ENCODE measurements at places on chromosomes 11 and 22.

DNA sequence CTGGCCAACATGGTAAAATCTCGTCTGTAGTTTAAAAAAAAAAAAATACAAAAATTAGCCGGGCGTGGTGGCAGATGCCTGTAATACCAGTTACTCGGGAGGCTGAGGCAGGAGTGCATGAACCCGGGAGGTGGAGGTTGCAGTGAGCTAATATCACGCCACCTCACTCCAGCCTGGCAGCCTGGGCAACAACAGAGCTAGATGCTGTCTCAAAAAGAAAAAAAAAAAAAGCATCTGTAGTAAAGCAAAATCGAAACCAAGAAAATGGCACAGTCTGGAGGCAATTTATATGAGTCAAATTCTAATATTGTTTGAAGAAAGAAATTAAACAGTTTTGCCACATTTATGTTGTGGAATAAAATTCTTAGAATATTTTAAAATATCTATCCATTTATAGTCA, 365.0 kb upstream of the CHORDC1 start:
- no peak for DNase-seq

GRCh38 chr11:83191986-83192385, 1.5 kb upstream of the ANKRD42 start:
- no peak for DNase-seq

- no peak for DNase-seq
These were observed 189.5 kb downstream of the DDX10 start for GRCh38 chr11:108854346-108854745.

DNA sequence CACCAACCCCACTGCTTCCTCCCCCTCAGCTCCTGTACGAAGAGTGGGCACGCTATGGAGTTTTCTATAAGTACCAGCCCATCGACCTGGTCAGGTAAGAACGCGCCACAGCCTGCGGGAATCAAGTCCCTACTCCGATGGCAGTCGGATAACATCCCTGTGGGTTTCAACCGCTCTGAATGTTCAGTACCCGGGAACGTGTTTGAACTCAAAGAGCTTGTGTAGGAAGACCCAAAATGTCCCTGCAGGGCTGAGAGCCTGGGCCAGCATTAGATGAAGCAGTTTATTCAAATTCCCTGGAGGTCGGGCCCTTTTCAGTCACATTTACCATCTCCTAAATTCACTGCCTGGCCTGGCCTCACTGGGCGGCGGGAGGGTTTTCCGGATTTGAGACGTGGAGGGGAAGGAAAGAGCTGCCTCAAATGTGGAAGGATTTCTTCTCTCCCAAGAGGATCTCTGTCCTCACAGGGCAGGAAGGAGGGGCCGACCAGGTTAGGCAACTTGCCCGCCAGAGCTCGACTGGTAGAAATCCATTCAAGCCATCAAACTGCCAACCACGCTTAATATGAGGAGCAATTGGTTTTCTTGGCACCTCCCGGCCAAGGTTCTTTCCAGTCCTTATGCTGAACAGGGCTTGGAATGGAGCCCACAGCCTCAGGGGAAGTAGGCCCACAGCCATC, 46.3 kb downstream of the ANO1 start:
- peak; percentile 92 for DNase-seq

DNA sequence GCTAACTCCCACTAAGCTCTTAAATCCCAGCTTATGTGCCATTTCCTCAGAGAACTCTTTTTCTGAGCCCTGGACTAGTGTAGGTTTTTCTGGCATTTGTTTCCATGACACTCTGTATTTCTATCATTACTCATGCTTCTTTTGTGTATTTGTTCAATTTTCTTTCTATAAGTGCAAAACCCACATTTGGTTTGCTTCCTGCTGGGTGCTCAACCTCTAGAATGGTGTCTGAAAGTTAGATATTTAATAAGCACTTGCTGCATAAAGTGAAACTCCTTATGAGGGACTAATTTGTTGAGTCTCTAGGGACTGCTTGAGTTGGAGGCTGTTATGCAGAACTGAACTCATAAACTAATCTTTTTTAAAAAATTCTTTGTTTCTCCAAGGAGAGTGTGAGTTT, 68.6 kb downstream of the SYT9 start:
- no peak for DNase-seq

- no peak for DNase-seq
These were observed 600.1 kb upstream of the CHORDC1 start for GRCh38 chr11:90822996-90823395.

- no peak for DNase-seq
These were observed 75.9 kb downstream of the NECTIN1 start for GRCh38 chr11:119652907-119653659.

GRCh38 chr11:12222055-12222792, 111.8 kb downstream of the MICAL2 start:
- DNase-seq = no peak

DNA sequence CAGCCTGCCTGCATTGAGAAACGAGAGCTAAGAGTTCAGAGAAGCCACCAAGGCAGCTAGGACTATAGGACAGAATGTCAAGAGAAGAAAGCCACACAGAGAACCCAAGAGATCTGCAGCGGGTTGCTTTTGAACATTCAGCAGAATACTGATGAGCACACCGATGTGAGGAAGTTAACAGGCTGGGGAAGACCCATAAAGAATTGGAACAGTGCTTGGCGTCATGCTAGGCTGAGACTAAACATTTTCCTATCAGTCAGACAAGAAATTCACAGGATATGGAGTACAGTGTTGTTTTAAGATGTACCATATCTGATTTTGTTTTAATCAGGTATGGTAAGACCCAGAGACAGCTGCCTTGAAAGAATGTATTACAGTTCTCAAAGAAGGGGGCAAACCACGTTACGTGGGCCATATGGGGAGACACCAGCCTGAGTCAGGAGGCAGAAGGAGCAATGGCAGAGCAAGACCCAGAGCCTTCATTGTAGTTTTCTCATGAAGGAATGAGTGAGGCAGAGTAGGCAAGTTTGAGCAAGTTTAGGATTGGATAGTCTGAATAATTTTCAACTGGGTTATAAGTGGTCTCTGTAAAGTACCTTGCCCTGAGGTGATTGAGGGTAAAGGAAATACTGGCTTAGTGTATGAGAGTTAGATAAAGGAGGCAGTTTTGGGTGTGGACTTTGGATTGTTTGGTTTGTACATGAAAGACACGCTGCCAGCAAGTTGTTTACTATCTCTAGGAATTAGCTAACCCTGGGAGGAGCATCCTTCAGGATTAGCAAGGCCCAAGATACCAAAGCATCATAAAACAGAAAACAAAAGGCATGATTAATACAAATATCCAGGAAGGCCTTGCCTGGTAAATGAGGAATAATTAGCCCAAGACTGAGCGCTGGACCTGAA, 14.3 kb downstream of the LRRC75B start:
- no peak for DNase-seq

DNA sequence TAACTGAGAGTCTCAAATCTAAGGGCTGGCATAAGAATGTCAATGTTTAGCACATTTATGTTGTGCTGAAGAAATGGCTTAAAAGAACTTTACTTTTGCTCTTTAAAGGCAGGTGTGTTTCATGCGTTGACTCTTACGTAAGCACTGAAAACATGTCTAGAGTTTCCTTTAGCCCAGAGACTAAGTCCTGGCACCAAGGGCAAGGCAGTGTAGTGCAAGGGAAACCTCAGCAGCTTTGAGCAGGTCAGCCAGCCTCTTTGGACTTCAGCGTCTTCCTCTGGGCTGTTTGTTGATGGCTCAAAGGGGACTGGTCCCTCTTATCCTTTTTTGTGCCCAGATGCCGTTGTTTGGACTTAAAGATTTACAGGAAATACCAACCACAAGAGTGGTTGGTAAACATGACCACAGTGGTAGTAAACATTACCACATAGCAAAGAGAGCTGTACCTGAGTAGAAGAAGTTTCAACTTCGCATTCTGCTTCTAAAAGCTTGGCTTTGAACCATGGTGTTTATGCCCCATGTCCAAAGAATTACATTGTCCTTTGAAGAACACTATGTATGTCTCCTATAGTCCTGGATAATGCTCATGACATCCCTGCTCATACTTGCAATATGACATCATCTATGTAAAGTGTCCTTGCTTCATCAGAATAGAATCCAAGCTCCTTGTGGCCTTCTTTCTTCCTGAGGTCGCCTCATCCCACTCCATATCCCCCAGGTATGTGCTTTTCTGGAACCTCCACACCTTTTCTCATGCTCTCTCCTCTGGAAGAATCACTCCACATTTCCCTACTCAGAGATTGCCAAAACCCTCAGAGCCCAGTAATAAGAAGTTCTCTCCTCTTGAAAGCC, 23.5 kb downstream of the TENM4 start:
- DNase-seq = no peak

GRCh38 chr22:20212754-20213699, 55.1 kb downstream of the RTN4R start:
- DNase-seq = no peak

- DNase-seq = no peak
These were observed 11.4 kb downstream of the SLC35F2 start for GRCh38 chr11:107847184-107847583.

GRCh38 chr11:130574740-130575139, 126.3 kb downstream of the ADAMTS15 start:
- no peak for DNase-seq

DNA sequence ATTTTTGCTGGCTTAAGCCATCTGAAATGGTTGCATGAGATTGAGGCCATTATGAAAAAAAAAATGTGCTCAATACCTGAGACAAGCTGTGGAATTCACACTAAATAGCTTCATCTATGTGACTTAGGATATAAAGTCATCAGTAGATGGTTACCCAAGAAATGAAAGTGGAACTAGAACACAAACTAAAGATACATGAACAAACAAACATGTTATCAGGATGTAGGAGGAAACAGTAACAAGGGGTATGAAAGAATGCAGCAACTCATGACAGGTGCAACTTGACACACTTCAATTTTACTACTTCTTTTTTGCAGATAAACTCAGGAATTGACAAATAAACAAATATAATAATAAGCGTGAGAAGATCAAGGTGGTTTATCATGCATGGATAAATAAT, 155.0 kb downstream of the WT1 start:
- DNase-seq = no peak

DNA sequence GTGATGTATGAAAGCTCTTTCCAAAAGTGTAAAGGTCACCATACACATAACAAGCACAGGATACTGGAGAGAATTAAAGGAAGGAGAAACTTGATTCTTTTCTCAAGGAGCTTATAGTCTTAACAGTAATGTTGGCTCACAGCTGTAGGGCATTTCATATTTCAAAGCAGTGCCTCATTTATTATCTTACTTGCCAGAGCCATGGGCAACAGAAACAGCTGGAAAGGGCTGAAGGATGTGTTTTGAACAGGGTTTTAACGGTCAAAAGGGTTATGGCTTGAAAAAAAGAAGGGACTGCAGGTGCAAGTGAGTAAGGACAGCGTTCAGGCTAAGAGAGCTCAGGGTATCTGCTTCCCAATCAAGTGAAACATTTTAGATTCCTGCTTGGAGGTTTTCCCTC, 2.7 kb upstream of the GRAMD1B start:
- DNase-seq = no peak

DNA sequence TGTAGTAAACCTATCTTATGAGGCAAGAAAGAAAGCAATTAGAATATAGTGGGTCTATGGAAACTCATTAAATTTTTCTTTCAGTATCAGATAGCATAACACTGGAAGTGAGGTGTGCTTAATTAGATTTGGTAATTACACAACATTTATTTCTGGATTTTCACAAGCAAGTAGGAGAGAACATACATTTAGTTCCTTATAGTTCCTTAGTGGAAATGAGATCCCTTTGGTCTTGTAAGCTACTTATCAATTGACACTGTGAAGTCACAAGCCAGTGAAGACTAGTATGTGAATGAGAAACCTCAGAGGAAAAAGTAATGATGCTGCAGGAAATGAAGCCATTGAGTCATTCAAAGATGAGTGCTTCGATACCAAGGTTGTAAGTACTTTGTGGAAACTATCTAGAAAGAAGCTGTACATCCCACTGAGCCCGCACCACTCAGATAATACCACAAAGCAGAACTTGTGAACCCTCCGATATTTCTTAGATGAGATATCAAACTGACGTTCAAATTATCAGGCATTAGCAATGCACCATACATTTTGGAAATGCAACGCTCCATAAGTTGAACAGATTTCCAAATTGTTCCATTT, 53.5 kb downstream of the ENTHD1 start:
- DNase-seq = no peak

DNA sequence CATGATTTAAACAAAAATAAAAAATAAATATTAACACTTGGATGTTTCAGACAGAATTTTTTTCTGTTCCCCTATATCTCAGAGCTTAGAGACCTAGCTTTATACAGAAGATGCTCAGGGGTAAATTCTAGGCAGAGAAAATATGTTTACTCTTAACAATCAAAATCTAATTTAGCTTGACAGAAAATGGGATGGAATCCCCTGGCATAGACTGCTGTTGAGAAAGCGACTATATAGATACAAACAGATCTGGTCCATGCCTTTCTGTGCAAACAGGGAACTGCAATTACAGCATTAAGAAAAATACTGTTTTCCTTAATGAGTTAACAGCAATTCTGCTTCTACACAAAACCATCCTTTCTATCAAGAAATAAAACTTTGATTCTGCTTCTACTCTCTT, 14.6 kb downstream of the SIAE start:
- no peak for DNase-seq

- no peak for DNase-seq
These were observed 133.2 kb downstream of the ADAMTS15 start for GRCh38 chr11:130581646-130582045.

- DNase-seq = no peak
These were observed 10.4 kb upstream of the THY1 start for GRCh38 chr11:119433358-119433725.

DNA sequence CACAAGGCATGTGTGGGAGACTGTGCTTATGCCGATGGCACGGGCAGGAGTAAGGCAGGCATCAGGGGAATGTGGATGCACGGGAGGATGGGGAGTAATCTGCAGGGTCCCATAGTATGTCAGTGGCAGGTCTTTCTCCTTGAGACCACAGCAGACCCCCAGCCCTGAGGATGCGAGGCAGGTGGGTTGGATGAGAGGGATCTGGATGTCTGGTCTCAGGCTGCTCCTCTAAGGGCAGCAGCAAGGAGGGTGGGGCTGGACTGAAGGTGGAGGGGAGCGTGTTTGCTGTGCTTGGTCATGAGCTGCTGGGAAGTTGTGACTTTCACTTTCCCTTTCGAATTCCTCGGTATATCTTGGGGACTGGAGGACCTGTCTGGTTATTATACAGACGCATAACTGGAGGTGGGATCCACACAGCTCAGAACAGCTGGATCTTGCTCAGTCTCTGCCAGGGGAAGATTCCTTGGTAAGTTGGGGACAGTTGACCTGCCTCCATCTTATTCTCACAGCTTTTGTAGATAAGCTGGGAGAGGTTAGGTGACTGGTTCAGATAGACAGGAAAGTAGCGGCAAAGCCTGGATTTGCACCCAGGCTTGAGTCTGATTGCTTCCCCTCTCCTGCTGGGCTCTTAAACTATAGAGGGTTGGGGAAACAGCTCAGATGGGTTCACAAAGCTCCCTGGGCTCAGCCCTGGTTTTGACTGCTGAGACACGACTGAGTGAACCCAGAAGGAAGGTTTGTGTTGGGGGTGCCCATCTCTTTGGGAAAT, at the start of gene APOL1:
APOL1 (plus strand) TSS at position 380 of the 769 bp plus-strand sequence. CDS start 1,823 bp downstream, outside the sequence.
- DNase-seq = no peak

GRCh38 chr22:46156031-46156430, 5.7 kb downstream of the PPARA start:
- no peak for DNase-seq

GRCh38 chr11:69375316-69376154, 81.6 kb downstream of the MYEOV start:
- DNase-seq = no peak

All from tibial artery (tissue), 4 donors.